Upper lobe of right lung (tissue), 1 donor: ENCODE measurements at places on chromosomes 12 and 14. TPM values are rescaled to one million over a fixed set of nuclear protein-coding genes. Genes with fewer than 3 reads are reported as not detected.

Gene PARPBP
- 2.1 TPM for total RNA-seq

Gene LBHD2
- not detected for total RNA-seq

Gene RNASE3
- total RNA-seq = not detected

Gene AHSA1
- 120 TPM for total RNA-seq

DNA sequence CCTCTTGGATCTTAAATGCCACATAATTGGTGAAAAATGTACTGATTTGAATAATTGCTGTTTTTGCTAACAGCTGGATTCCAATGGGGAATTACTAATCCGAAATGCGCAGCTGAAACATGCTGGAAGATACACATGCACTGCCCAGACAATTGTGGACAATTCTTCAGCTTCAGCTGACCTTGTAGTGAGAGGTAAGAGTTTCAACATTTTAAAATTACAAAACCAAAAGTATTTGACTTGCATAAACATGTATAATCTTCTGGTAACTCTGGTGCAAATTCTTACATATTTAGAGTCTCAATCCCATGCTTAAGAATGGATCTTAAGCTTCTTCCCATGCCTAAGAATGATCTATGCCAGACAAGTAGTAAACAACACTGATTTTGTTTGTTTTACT, 229.1 kb upstream of the PDZRN4 start:
- H3K4me1 ChIP-seq = no peaks in the 10 kb centered on the region
- H3K27ac ChIP-seq = no peak overlapping the region
- no peaks in the 10 kb centered on the region for H3K36me3 ChIP-seq
- DNase-seq = no peak
- no peaks in the 10 kb centered on the region for H3K27me3 ChIP-seq

DNA sequence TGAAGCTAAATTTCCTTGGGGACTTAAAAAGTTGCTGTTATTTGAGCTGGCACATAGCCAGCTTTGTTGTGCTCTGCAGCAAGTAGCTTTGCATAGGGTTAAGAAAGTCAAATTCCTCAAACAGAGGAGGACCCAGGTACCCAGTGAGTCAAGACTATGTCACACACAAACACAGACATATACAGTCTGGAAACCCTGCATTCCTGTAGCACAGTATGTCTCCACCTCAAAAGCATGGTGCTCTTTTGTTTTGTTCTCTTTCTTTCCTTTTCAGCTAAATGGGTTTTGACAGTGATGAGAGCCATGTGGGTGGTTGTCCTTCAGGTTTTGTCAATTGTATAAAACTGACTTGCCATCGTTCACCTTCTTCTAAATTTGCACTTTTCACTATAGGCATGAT, 179.6 kb upstream of the DIO2 start:
- H3K27me3 ChIP-seq = no peaks in the 10 kb centered on the region
- no peaks in the 10 kb centered on the region for H3K4me1 ChIP-seq
- no peak overlapping the region for H3K27ac ChIP-seq
- no peaks in the 10 kb centered on the region for H3K36me3 ChIP-seq
- H3K4me3 ChIP-seq = no peak overlapping the region

DNA sequence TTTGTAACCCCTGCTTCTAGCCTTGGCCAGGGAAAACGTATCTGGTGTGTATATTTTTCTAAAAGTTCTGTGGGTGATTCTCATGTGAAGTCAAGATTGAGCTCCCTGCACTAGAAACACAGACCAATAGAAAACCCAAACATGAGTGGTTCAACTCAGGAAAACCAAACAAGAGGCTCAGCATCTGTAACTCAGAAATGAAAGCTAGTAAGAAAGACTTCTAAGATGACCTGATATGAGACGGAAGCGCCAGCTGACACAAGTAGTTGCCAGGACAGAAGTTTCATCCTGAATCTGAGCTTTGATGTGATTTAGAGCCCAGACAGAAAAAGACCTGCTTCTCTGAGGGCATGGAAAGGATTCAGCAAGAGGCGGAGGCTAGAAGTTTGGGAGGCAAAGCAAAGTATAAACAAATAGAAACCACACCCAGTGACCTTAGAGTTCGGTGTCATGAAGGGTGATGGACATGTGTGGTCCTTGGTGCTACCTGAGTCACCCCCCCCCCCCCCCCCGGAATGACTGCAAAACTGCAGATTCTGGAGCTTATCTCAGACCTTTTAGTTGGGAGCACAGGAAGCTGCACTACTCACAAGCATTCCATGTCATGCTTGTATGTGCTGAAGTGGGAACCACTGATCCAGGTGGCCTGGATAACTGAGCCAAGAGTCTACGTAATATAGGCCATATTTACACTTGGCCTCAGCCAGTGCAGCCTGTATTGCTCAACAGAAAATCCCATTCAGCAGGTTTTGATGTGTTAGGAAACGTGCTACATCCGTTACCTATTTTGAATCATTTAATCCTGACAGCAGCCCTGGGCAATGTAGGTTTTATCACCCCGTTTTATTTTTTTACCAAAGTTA, 191.3 kb downstream of the ANO6 start:
- no peak for DNase-seq
- H3K4me3 ChIP-seq = no peak overlapping the region
- peaks cover 66% of the 10 kb centered on the region for H3K36me3 ChIP-seq
- no peaks in the 10 kb centered on the region for H3K4me1 ChIP-seq

DNA sequence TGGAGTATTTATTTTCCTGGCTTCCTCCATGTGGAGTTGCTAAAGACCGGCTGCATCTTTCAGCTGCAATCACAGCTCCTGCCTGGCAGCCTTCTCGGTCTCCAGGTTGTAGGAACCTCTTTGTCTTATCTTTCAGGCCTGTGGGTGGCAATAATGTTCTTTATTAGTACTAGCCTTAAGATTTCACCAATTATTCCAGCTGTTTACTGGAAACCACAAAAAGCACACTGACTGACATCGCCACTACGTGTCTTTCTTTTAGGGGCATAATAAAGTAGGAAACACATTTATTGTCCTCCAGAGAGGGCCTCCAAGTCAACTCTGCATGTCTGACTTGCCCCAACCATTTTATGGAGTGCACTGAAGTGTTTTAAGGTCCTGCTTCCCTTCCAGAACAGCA, 1116.5 kb upstream of the TMEM132C start:
- H3K27me3 ChIP-seq = no peaks in the 10 kb centered on the region
- no peaks in the 10 kb centered on the region for H3K36me3 ChIP-seq
- DNase-seq = no peak
- H3K27ac ChIP-seq = no peak overlapping the region
- H3K4me3 ChIP-seq = no peak overlapping the region

- no peak overlapping the region for H3K27ac ChIP-seq
- peaks cover 44% of the 10 kb centered on the region for H3K4me1 ChIP-seq
- no peak overlapping the region for H3K4me3 ChIP-seq
- no peaks in the 10 kb centered on the region for H3K27me3 ChIP-seq
- no peak for DNase-seq
These were observed 9.5 kb upstream of the NR4A1 start for GRCh38 chr12:52041695-52042123.

- H3K4me1 ChIP-seq = no peaks in the 10 kb centered on the region
- no peak for DNase-seq
- H3K27me3 ChIP-seq = no peaks in the 10 kb centered on the region
- no peak overlapping the region for H3K4me3 ChIP-seq
- H3K36me3 ChIP-seq = no peaks in the 10 kb centered on the region
These were observed 19.0 kb downstream of the RPS6KA5 start for GRCh38 chr14:91041450-91041849.

DNA sequence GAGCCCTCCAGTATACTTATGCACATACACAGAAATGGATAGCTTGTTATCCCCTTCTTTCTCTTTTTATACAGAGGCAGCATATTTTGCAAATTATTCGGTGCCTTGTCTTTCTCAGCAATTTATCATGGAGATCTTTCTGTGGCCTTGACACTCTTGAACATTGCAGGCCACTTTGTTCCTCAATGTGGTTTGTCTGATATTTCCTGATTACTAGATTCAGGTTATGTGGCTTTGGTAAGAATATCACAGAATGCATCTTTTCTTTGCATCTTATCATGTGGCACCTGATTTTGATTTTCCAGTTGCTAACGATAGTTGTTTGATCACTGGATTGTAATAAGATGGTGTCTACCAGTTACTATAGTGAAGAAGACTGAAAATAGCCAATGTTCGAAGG, 7.1 kb upstream of the SNRPF start:
- H3K36me3 ChIP-seq = no peaks in the 10 kb centered on the region
- H3K4me3 ChIP-seq = no peak overlapping the region
- DNase-seq = no peak
- no peaks in the 10 kb centered on the region for H3K27me3 ChIP-seq

DNA sequence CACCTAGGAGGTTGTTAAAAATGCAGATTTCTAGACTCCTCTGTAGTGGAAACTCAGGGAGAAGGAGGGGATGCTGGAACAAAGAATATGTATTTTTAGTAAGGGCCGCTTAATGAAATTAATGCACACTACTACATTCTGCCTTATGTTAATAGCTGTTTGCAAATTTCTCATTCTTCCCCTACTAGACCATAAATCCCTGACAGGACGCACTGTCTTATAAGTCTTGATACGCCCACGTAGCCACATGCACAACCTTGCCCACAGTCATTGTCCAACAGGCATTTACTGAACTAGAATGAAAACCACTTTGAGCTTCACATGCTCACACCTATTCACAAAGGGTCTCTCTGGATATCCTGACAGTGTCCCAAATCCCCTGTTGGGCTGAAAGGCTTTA, 10.5 kb downstream of the KRT2 start:
- no peak overlapping the region for H3K27ac ChIP-seq
- H3K27me3 ChIP-seq = no peaks in the 10 kb centered on the region
- no peaks in the 10 kb centered on the region for H3K4me1 ChIP-seq
- no peak for DNase-seq
- H3K4me3 ChIP-seq = no peak overlapping the region
- H3K36me3 ChIP-seq = no peaks in the 10 kb centered on the region
